ENCODE measurements at places on chromosomes 4 and X.

DNA sequence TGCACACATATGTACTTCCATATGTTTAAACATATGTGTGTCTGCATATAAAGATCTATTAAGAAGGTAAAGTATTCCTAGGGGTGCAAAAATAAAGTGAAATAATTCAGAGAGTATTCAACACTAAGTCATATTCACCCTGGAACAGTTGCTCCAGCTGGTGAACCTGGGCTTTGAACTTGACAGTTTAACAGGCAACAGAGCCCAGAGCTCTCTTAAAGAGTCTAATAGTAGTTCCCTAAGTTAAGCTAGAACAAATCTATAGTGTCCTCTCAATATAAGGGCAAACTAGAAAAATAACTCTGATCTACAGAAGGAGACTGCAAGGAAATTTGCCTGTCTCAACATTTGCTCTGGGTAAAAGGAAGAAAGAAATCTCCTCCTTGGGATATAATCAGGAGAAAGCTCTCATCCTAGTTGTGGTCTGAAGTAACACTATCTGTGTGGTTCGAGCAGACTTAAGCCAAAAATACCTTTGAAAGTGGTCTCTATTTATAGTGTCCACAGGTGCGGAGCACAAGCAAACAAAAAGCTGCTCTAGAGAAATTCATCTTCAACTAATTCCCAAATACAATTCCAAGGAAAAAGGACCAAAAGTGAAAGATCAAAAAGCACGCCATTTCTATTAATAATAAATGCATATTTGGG, 29.9 kb downstream of the VEGFC start:
- DNase-seq: no peak

- DNase-seq: no peak
Observed at GRCh38 chr4:56276547-56276946, 110.7 kb downstream of the AASDH start.

DNA sequence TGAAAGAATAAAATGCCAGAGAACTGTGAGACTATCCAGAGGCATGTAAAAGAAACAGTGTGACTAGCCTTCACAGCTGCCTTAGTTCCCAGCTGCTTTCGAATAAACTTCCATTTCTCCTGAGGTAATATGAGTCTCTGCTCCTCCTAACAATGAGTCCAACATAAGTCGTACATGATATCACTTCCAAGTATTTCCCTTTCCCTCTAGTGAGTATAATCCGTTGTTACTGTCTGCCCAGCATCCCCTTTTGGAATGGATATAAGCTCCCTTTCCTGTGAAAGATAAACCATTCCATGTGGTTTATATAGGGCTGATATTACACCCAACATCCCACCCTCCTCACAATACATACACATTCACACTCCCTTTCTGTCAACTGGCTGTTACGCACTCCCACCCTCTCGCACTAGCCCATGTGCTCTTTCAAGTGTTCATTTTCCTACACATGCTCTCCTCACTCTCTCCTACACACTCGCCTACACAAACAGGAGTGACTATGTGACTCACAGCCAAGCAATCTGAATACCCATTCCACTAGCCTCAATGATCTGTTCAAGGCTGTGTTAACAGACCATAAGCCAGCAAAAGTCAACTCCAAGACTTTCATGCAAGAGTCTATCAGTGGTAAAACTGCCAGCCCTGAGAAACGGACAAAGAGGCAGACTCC, 5.0 kb downstream of the NAF1 start:
- no peak for DNase-seq

- no peak for DNase-seq
Observed at GRCh38 chrX:22445880-22446279, 173.2 kb downstream of the CBLL2 start.

DNA sequence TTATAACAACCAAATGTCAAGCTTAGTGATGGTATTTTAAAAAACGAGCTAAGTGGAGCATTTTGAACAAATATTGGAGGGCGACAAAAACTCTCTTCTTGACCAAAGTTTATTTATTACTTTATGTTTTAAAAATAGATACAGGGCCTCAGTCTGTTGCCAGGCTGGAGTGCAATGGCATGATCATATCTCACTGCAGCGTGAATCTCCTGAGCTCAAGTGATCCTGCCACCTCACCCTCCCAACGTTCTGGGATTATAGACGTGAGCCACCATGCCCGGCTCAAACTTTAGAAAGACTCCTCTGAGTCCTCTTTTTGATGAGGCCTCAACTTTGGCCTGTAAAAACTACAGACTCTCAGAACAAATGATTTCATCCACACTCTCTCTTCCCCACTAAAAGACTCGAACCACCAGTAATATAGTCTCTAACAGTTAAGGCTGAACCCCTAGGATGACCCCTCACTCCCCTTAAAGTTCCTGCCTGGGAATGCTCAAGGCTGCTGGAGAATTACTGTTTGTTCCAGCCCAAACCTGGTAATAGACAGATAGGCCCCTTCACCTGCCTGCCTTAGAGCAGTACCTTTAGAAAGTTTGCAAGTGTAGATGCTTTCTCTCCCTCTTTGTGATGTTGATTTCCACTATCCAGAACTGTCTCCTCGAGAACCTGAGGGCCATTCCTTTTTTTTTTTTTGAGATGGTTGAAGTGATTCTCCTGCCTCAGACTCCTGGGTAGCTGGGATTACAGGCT, 55.3 kb upstream of the HPSE start:
- DNase-seq: no peak

- no peak for DNase-seq
Observed at GRCh38 chrX:64093761-64094160, 111.7 kb downstream of the AMER1 start.

DNA sequence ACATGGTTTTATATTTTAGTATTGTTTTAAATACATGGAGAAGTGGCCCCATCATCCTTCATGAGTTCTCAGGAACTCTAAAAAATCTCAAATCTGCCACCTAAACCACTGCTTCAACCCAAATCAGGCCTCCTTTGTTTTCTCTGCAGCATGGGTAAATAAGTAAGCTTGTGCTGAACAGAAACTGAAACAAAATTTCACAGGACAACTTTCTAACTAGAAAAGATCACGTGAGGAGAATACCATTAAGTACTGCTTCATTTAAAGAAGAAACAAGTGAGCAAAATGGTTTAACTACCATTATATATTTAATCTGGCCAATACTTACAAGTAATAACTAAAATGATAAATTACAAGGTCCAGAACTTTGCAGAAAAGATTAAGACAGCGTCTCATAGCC, 2.5 kb downstream of the ARAP2 start:
- no peak for DNase-seq

All from CD4-positive, alpha-beta T cell treated with Interleukin-6 for 4 hours (primary cell).